ENCODE measurements at places on chromosomes 4 and X.

- DNase-seq, result peak; percentile 15
Measured at GRCh38 chrX:19225909-19226308, 103.6 kb upstream of the ADGRG2 start.

- DNase-seq, result no peak
Measured at GRCh38 chr4:163612762-163613161, 118.3 kb downstream of the TMA16 start.

- no peak for DNase-seq
Measured at GRCh38 chrX:65687367-65687766, 19.9 kb downstream of the MSN start.

DNA sequence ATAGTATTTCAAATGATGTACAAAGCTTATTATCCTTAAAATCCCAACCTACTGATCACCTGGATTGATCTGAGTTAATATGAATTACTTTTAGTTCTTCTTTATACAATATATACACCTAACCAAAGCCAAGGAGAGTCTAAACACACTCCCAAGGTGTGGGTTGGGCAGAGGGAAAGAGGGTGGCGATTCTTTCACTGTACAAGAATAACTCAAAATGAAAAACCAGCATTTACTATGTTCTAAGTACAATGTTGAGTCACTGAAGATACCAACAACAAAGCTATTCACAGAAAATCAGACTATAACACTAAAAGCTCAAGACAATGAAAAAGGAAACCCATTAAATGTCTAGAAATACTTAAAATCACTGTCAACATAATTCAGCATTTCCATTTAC, 46.6 kb downstream of the ANKRD17 start:
- DNase-seq, result no peak

DNA sequence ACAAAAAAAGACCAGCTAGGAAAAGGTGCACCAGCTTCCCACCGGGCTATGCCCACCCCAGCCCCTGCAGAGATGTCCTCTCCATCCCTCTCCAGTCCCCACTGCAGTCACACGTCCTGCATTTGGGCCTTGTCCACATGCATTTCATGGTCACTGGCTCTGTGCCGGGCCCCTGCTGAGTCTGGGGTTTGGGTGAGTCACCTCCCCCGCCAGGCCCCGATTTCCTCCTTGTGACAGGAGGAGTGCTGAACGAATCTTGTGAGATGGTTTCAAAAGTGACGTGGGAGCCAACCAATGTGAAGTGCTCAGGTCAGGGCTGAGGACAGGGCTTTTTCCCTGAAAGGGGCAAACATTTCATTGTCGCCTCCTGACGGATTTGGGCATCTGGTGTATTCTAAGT, 7.1 kb downstream of the CPZ start:
- DNase-seq, result peak; percentile 73

DNA sequence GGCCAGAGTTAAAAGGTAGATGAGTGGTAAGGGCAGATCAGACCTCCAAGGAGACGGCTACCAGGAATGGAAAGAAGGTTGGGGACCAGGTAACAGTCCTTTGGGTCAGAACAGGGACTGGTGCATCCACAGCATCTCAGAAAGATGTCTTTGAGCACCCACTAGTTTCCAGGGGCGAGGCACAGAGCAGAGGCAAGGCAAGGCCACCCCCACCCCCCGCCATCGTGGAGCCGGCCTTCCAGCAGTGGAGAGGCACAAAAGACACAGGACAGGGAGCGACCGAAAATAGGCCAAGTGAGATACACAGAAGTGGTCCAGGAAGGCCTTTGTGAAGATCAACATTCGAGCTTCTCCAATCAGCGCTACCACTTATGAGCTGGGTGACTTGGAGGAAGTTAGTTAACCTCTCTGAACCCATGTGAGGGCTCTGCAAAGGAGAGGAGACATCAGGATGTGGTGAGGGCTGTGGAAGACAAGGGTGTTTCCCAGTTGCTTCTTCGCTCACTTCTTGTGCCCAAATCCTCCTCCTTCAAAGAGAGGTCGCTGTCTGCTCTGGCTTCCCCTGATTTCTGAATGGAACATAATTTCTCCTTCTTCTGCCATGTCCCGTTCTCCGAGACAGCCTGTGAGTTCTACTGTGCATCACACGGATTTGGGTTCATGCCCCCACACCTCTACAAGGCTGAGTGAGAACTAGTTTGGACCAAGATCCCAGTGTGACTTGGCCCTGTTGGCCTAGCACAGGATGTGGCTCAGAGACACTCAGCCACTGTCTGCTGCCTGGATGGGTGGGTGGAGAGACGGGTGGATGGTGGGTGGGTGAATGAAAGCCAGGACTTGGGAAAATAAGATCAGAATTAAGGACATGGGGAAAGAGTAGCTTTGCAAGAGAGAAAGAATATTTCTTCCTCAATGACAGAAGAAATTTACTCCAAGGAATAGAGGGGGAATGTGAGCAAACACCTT, 16.7 kb upstream of the MSX1 start:
- no peak for DNase-seq

All from eye (tissue), 1 donor.